ENCODE measurements at places on chromosomes 7 and 10.
A peak's percentile ranks its signal among the peaks of the same experiment; 100 is the strongest.

DNA sequence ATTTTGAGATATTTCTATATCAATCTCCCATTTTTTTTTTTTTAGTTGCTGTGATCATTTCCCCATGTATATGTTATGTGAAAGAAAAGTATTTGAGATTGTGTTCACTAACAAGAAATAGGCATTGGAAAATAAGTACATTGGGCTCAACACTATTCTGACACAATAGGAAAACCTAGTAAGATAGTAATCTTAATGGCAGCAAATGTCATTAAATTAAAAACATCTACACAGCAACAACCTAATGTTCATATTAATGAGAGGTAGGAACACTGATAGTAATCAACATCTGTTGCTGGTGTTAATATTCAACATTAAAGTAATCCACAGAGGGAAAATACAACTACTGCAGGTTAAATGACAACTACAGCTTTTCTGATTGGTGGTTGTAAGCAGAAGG, 1.5 kb upstream of the GTPBP10 start:
- 0 out of 2 replicates have a peak, but pooled peaks cover 1% of the 10 kb centered on the region for H3K36me3 ChIP-seq
- no peaks in the 10 kb centered on the region for H3K27me3 ChIP-seq
- DNase-seq: no peak
- H3K4me3 ChIP-seq: no peak overlapping the region

DNA sequence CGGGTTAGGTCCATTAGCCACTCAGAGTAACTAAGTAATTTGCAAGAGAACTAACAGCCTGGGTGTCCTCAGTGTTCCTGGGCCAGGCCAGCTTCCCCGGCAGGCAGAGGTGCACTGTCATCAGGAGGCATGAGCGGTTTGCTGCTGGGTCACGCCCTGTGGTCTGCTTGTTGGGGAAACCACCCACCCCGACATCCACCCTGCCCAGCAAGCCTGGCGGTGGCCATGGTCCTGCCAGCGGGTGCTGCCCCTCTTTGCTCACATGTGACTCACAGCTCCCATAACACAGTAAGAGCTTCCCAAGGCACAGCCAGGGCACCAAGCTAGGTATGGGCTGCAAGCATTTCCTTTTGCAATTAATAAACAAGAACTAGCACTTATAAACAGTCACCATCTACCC, 75.9 kb downstream of the RGS10 start:
- no peaks in the 10 kb centered on the region for H3K36me3 ChIP-seq
- no peak overlapping the region for H3K4me3 ChIP-seq
- H3K27me3 ChIP-seq: no peaks in the 10 kb centered on the region
- DNase-seq: no peak

DNA sequence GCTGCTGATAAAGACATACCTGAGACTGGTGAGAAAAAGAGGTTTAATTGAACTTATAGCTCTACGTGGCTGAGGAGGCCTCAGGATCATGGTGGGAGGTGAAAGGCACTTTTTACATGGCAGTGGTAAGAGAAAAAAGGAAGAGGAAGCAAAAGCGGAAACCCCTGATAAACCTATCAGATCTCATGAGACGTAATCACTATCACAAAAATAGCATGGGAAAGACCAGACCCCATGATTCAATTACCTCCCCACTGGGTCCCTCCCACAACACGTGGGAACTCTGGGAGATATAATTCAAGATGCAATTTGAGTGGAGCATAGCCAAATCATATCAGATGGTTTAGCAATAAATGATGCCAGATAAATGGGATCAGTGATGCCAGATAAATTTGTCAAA, 892.0 kb upstream of the CELF2 start:
- no peak overlapping the region for H3K27ac ChIP-seq
- H3K27me3 ChIP-seq: no peaks in the 10 kb centered on the region
- no peak for DNase-seq
- no peaks in the 10 kb centered on the region for H3K36me3 ChIP-seq
- no peak overlapping the region for H3K4me3 ChIP-seq

DNA sequence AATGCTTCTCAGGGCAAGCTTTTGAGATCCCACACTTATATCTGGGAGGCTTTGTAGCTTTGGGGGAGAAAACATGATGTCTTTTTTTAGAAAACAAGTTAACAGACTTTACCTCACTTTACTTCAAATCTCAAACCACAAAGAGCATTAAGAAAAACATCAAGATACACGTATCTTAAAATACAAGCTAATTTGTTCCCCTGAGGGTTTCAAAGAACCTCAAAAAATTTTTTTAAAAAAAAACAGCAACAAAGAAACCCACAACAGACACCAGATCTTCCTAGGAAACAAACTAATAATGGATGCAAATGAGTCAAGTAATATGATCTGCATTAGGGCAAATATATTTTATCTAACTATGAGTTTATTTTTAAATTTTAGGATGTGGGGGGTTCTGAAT, 24.7 kb downstream of the FAM3C start:
- no peaks in the 10 kb centered on the region for H3K4me1 ChIP-seq
- H3K36me3 ChIP-seq: peaks cover 69% of the 10 kb centered on the region
- no peak overlapping the region for H3K27ac ChIP-seq
- H3K27me3 ChIP-seq: no peaks in the 10 kb centered on the region
- DNase-seq: no peak

- peak; percentile 38 for DNase-seq
- no peak overlapping the region for H3K27ac ChIP-seq
- H3K27me3 ChIP-seq: no peaks in the 10 kb centered on the region
- peaks cover 9% of the 10 kb centered on the region for H3K4me1 ChIP-seq
Observed at GRCh38 chr7:36303202-36304098, 86.2 kb upstream of the ANLN start.

- no peak overlapping the region for H3K27ac ChIP-seq
- no peak overlapping the region for H3K4me3 ChIP-seq
- no peaks in the 10 kb centered on the region for H3K27me3 ChIP-seq
- H3K4me1 ChIP-seq: peaks cover 17% of the 10 kb centered on the region
Observed at GRCh38 chr7:98051118-98051744, 55.4 kb upstream of the LMTK2 start.

DNA sequence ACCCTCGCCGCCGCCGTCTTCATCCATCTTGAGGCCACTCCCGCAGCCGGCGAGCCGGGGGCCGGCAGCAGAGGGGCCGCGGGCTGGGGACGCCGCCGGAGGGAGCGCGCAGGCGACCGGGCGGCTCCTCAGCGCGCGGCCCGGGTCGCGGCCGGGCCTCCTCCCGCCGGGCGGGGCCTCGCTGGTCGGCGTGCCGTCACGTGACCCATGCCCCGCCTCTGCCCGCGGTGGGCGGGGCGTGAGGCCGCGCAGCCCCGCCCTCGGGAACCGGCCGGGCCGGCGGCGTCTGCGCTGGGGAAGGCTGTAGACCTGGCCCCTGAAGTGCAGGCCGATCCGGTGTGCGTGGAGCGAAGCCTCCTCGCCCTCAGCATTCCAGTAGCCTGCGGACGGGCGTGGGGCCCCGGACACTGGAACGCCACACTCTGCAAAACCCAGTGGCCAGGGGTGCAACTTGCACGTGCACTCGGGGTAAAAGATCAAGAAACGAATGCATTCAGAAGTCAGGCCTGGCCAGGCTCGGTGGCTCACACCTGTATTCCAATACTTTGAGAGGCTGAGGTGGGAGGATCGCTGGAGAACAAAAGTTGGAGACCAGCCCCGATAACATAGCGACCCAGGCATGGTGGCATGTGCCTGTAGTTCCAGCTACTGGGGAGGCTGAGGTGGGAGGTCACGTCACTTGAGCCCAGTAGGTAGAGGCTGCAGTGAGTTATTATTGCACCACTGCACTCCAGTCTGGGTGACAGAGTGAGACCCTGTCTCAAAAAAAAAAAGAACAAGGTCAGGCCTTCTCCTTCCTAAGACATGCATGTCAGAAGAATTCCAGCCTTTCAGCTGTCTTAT, at the start of gene CYTH3:
CYTH3 (minus strand) TSS at position 144 of the 843 bp plus-strand sequence; CDS start at position 27, 117 bp downstream.
- H3K36me3 ChIP-seq: peaks cover 21% of the 10 kb centered on the region
- no peaks in the 10 kb centered on the region for H3K27me3 ChIP-seq
- DNase-seq: no peak
- peaks cover 27% of the 10 kb centered on the region for H3K4me1 ChIP-seq
- H3K27ac ChIP-seq: peak within 1 kb of the TSS; percentile 61

DNA sequence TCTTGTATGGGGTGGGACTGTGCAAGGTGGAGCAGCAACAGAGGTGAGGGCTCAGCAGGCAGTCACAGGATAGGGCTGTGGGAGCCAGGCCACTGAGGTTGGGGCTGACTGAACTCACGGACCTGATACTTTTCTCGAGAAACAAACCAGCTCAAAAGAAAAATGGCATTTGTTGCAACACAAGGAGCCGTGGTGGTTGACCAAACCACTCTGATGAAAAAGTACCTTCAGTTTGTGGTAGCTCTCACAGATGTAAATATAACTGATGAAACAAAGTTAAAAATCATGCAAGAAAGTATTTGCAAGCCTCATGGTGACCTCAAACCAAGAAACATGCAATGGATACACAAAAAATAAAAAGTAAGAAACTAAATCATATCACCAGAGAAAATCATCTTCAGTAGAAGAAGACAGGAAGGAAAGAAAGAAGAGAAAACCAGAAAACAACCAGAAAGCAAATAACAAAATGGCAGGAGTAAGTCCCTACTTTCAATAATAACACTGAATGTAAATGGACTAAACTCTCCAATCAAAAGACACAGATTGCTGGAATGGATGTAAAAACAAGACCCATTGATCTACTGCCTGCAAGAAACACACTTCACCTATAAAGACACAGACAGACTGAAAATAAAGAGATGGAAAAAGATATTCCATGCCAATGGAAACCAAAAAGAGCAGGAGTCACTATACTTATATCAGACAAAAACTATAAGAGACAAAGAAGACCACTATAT, 48.9 kb upstream of the DUSP5 start:
- no peak for DNase-seq
- H3K27ac ChIP-seq: no peak overlapping the region
- H3K4me1 ChIP-seq: peaks cover 14% of the 10 kb centered on the region
- no peaks in the 10 kb centered on the region for H3K36me3 ChIP-seq

DNA sequence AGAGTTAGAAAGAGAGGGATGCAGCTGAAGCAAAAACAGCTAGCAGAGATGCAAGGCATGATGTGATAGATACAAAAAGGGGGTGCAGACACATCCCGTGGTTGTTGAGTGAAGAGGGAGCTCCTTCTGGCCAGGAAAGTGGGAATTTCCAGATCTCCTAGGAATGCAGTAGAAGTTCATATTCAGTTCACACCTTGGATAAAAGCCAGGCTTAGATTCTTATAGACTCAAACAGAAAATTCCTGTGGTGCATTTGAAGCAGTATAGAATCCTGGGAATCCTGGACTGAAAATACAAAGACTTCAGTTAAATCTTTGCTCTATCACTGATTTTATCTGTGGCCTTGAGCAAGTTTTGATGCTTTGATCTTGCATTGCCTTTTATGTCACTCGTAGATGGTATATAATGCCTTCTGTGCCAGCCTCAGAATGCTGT, 33.9 kb downstream of the SGPL1 start:
- H3K36me3 ChIP-seq: peaks cover 77% of the 10 kb centered on the region
- no peaks in the 10 kb centered on the region for H3K27me3 ChIP-seq
- H3K4me1 ChIP-seq: peaks cover 5% of the 10 kb centered on the region

- H3K4me1 ChIP-seq: no peaks in the 10 kb centered on the region
- H3K4me3 ChIP-seq: peak within 1 kb of the TSS; percentile 28
- no peaks in the 10 kb centered on the region for H3K27me3 ChIP-seq
- no peak for DNase-seq
- no peaks in the 10 kb centered on the region for H3K36me3 ChIP-seq
- no peak within 1 kb of the TSS for H3K27ac ChIP-seq
Observed at GRCh38 chr7:150685219-150686029, at the start of gene GIMAP2. Gene GIMAP2, plus strand, starts transcription at chr7:150685706. Its CDS starts 1,354 bp downstream, at chr7:150687060.

GRCh38 chr7:123916240-123916724, 8.8 kb upstream of the SPAM1 start:
- H3K27me3 ChIP-seq: no peaks in the 10 kb centered on the region
- H3K36me3 ChIP-seq: no peaks in the 10 kb centered on the region
- H3K27ac ChIP-seq: no peak overlapping the region
- H3K4me3 ChIP-seq: no peak overlapping the region
- no peaks in the 10 kb centered on the region for H3K4me1 ChIP-seq
- no peak for DNase-seq

DNA sequence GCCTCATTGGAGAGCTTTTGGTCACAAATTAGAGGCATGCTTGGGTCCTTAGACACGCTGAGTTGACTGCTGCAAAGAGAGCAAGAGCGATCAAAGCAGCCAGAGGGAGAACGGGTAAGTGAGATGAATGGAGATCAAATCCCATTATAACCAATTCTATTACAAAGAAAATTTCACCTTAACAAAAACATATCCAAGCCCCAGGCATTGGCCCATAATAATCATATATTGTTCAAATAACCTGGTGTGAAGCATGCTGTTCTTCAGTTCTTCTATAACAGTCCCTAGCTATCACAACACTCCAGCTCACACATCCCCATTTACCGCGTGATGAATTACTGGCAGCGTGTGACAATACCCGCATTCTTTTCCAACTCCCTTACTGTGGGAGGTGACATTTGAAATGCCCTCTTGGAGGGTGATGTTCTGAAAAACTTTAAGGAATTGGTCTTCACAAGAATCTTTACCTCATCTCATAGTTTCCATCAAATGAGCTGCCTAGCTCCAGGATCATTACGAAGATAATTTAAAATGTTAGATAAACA, 156.1 kb upstream of the PLXNA4 start:
- DNase-seq: no peak
- H3K27ac ChIP-seq: no peak overlapping the region
- no peaks in the 10 kb centered on the region for H3K27me3 ChIP-seq
- no peaks in the 10 kb centered on the region for H3K4me1 ChIP-seq

DNA sequence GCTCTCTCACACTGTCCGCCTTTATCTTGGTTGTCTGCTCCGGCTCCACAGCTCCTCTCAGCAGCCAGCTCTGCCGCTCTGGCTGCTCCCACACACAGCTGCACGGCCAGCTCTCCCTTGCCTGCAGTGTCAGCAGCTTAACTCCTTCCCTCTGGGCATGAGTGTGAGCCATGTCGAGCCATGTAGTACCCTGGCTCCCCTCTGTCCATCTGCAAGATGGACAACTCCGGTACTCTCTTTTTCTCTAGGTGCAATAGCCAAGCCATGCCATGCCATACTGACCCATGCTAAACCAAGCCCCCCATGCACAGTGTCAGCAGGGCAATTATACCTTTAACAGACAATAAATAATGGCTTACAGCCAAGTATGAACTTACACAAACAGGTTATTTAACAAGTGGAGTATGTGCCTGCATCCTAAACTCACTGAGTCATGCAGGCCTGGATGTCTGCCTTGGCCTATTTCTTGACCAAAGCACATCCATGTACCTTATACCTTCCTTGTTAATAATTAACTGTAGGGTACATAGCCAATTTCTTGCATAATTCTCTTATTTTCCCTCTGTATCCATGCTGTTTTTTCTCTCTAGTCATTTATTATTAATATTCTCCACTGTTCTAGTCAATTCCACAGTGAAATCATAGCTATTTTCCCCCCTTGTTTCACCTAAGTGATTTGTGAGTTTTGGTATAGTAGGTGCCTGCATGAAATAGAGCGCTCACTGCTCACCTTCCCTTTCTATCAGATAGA, 170.9 kb downstream of the CDK14 start:
- no peaks in the 10 kb centered on the region for H3K27me3 ChIP-seq
- H3K36me3 ChIP-seq: no peaks in the 10 kb centered on the region
- peaks cover 12% of the 10 kb centered on the region for H3K4me1 ChIP-seq
- peak overlapping the region; percentile 69 for H3K27ac ChIP-seq
- no peak overlapping the region for H3K4me3 ChIP-seq

- DNase-seq: no peak
- H3K4me3 ChIP-seq: no peak overlapping the region
- no peak overlapping the region for H3K27ac ChIP-seq
Observed at GRCh38 chr10:45008524-45009161, 7.9 kb downstream of the ZNF22 start.

- no peak for DNase-seq
- no peak overlapping the region for H3K4me3 ChIP-seq
- no peaks in the 10 kb centered on the region for H3K36me3 ChIP-seq
- H3K27me3 ChIP-seq: no peaks in the 10 kb centered on the region
- peaks cover 24% of the 10 kb centered on the region for H3K4me1 ChIP-seq
Observed at GRCh38 chr7:135333946-135334345, 100.3 kb downstream of the STRA8 start.
